Common myeloid progenitor, CD34-positive (primary cell): ENCODE measurements at places on chromosomes 5 and 9.

- DNase-seq: no peak
Observed at GRCh38 chr5:165837286-165837685, 2331.9 kb downstream of the MAT2B start.

DNA sequence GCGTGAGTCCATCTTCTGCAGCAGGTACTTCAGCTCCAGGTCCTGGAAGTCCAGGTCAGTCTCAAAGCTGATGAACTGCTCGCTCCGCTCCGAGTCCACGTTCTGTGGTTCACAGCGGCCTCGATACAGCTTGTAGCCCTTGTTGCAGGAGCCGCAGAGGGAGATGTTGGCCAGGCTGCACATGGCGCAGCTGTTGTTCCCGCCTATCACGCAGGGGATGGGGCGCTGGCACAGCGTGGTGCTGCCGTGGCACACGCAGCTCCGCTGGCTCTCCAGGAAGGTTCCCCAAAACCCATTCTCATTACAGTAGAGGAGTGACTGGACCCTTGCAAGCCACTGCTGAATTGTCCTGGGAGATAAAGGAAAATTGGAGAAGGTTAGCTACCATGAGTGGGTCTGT lies 201.4 kb downstream of the BRINP1 start:
- no peak for DNase-seq

GRCh38 chr5:169923988-169924387 lies 56.3 kb downstream of the INSYN2B start:
- no peak for DNase-seq

- peak; percentile 6 for DNase-seq
Observed at GRCh38 chr9:86242071-86242470, 17.4 kb downstream of the C9orf153 start.

GRCh38 chr9:133233681-133234432 lies 24.8 kb upstream of the OBP2B start:
- DNase-seq: no peak

DNA sequence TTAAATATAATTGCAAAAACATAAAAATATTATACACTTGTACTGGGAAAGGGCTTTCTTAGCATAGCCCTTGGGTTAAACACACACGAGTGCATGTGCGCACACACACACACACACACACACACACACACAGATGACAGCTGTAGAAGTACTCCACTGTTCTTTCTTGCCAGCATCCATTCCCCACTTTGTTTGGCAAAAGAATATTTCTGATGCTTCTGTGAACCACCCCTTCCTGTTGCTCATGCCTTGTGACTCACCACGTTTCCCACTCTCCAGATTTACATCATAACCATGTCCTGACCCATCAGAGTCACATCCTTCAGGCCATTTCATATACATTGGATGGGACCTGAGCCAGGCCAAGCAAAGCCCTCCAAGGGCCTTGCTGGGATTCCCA lies 280.1 kb downstream of the DNAH5 start:
- DNase-seq: no peak

- peak; percentile 44 for DNase-seq
Observed at GRCh38 chr5:59724482-59725391, 168.8 kb downstream of the PDE4D start.

DNA sequence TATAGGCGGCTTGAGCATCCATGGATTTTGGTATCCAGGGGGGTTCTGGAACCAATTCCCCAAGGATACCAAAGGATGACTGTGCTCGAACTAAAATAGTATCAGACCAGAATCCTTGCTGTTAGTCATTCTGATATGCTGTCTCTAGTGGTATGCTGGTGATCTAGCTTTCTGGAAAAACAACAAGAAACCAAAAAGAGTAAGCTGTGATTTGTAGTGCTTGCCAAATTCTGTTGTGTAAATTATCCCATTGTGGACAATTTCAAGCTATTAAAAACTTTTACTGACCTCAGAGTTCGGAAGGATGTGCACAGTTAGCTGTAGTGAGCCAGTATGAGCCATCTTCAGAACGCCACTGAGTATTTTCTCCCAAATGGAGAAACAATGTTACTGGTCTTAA lies 99.0 kb upstream of the FBN2 start:
- DNase-seq: no peak

DNA sequence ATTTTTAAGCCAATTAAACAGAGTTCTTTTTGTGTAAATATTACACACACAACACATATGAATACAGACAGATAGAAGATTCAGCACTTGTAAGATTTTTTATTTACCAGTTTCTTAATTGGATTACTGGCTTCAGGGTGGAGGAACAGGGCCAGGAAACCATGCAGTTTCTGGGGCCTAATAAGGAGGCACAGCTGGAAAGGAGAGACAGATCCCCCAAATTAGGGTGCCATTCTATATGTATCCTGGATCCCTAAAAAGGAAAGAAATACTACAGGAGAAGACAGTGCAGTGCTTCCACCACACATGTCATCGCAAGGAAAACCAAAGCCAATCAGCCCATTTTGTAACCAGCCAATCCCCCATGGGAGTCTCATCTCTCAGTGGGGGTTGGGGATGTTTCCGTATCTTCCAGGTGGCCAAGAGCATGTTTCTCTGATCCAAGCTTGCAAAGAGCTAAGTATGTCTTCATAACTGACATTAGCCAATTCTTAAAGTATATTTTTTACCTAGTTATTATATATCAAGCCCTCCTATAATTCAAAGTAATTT lies 15.8 kb upstream of the ABO start:
- no peak for DNase-seq

DNA sequence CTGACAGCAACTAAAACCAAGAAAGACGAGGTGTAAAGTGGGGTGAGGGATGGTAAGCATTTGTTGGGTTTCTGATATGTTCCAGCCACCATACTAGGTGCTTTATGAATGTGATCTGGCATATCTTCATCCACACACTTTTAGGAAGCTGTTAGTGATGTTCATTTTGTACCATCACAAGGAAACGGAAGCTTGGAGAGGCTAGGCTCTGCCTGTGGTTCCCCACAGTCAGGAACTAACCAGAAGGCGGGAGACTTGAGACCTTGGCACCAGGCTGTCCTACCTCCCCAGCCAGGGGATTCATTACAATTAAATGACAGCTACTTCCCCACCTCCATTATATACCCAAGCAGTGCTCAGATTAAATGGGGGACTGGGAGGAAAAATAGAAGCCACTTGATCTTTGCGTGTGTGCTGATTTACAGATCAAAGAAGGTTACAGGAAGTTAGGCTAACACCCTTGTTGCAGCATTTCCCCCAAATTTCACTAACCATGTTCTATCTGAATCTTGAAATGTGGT lies 43.0 kb downstream of the SFXN1 start:
- no peak for DNase-seq

- no peak for DNase-seq
Observed at GRCh38 chr5:119341452-119342349, 14.1 kb upstream of the TNFAIP8 start.

DNA sequence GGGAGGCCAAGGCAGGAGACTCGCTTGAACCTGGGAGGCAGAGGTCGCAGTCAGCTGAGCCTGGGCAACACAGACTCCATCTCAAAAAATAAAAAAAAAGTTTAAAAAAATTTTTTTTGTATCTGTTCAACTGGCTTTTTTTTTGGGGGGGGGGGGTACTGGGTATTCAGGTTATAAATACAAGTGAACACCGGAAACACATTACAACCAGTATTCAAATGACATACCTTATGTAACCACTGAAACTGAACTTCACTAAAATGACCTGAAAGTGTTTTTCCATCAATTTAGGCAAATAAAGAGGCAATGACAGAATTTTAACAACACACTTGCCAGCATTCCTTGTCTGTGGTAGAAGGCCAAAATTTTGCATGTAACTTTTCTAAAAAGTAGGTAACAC lies 33.5 kb downstream of the STRBP start:
- no peak for DNase-seq

DNA sequence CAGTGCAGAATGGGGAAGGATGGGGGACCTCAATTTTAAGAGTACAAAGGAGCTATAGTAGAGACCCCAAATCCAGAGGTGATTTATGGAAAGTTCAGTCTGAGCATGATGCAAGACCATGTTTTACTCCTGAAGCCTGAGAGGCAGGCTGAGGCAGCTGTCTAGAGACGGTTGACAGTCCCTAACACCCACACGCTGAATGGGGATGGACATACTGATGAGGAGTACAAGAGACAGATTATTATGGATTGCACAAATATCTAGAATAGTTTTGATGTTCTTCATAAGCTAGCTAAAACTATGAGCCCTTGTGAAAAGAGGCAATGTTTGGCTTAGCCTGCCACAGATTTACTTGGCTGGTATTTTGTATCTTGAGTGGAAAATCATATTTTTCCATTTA lies 64.5 kb downstream of the PRR16 start:
- no peak for DNase-seq

DNA sequence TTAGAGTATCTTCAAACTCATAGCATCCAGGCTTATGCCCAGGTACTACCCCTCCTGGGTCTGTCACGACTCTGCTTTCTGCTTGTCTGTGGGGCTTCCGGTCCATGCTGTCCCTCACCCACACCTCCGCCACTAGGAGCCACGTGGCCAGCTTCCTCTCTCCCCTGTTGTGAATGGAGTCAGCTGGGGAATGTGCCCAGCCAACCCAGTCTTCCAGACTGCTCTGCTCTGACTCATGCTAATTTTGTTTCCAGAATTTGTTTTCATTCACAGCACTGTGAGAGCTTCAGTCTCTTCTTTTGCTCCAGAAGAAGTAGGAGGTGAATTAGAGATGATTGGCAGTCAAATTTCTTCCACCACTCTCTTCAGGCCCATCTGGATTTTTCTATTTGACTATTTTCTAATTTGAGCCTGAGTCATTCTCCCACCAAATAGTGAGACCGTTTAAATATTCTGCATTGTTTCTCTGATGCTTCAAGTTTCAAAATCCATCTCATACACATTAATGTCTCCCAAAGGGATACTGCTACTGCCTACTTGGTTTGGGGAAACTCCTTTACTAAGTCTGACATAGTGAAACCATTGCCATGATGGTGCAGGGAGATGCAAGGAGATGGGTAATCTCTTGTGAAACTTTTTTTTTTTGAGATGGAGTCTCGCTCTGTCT lies 424.1 kb upstream of the KIF2A start:
- DNase-seq: no peak

DNA sequence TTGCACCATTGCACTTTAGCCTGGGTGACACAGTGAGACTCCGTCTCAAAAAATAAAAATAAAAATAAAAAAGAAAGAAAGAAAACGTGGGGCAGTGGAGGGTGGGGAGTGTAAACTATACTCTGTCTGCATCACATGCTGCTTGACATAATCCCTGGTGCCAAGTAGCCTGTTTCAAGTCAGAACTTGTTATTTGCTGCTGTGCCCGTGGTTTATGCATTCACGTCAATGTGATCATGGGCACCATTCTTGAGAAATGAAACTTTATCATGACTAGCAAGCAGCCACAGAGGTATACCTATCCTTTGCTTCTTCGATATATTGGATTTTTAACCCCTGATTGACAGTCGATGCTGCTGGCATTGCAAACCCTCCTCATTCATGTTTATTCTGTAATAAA lies 4.1 kb upstream of the SMU1 start:
- DNase-seq: no peak

- DNase-seq: no peak
Observed at GRCh38 chr9:37943345-37944265, 39.7 kb upstream of the SLC25A51 start.

- DNase-seq: no peak
Observed at GRCh38 chr5:131716650-131717049, 80.2 kb downstream of the FNIP1 start.

GRCh38 chr9:99637641-99638040 lies 184.0 kb upstream of the NR4A3 start:
- no peak for DNase-seq

DNA sequence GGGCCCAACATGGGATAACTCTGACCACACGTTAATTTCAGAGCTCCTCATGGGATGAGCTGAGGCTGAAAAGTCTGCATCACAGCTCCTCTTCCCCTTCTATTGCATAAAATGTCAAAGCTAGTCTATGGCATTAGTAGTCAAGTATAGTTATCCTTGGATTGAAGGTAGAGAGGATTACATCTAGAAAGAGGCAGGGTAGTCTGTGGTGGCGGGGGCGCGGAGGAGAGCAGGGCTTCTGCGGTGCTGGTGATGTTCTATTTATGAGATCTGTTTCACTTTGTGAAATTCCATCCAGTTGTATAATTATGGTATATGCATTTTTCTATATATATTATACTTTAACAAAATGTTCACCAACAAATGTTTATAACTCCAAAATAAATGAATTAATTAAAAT lies 329.5 kb upstream of the GRAMD2B start:
- no peak for DNase-seq

DNA sequence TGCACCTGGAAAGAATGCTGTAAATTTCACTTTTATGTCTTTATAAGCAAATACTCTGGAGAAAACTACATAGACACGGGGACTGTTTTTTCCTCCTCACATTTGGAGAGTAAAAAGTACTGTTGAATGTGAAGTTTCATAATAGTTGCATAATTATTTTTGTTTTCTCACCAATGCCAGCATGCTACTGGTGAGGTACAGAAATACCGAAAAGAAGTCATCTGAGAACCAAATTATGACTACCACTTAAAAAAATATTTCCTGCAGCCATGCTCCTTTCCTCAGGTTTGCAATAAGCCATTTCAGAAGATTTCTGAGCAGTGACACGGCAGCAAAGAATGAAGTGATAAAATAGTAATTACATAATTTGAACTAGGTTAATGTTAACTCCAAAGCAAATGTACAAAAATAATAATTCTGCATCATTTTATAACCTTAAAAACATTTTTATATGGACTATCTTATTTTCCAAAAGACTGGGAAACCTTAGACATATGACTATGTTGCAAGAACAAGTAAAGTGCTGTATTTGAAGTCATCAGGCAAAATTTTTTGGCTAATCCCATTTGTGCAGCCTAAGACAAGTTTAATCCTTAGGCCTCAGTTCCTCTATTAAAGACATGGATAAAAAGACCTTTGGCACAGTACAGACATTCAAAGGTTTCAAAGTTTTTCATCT lies 144.7 kb downstream of the PCSK1 start:
- DNase-seq: no peak

GRCh38 chr5:5308319-5308718 lies 114.2 kb upstream of the ICE1 start:
- DNase-seq: no peak

DNA sequence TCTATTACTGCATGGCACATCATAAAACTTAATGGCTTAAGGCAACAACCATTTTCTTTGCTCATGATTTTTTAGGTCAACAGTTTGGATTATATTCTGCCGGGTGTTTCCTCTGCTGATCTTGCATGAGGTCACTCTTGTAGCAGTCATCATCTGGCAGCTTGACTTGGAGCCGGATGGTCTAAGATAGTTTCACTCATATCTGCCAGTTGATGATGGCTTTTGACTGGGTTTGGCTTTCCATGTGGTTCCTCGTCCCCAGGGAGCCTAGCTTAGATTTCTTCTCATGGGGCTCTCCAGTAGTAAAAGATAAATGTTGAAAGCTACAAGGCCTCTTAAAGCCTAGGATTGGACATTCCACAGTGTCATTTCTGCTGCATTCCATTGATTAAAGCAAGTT lies 27.4 kb downstream of the LNPEP start:
- DNase-seq: peak; percentile 29

DNA sequence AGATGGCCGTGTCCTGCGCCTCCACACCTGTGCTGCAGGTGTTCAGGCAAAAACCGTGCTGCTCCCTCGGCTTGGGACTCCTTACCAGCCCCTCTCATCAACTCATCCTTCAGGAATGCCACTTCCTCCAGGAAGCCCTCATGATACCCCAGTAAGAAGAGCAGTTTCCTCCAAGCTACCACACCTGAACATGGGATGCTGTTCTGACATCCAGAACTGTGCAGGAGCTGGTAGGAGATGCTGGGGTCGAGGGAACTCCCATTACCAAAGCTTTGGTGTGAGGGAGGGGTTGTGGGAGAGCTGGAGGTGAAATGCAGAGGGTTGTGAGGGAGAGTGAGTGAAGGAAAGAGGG lies 18.9 kb downstream of the CARD19 start:
- no peak for DNase-seq
